Fibroblast of the aortic adventitia (primary cell): ENCODE measurements at places on chromosomes 4 and X. TPM values are rescaled to one million over a fixed set of nuclear protein-coding genes. Genes with fewer than 3 reads are reported as not detected.

The ALAS2 gene
- total RNA-seq: not detected in 2 replicates

The EFNB1 gene
- total RNA-seq: 7.4 and 29.7 TPM in 2 replicates

The LUZP4 gene
- not detected in 2 replicates for total RNA-seq

The PABPC4L gene
- 2.2 and 2.6 TPM in 2 replicates for total RNA-seq

The HTATSF1 gene
- 37.5 and 99.5 TPM in 2 replicates for total RNA-seq
